Anterior cingulate cortex (tissue), 58 donors: ENCODE measurements at places on chromosomes 11 and 22.

DNA sequence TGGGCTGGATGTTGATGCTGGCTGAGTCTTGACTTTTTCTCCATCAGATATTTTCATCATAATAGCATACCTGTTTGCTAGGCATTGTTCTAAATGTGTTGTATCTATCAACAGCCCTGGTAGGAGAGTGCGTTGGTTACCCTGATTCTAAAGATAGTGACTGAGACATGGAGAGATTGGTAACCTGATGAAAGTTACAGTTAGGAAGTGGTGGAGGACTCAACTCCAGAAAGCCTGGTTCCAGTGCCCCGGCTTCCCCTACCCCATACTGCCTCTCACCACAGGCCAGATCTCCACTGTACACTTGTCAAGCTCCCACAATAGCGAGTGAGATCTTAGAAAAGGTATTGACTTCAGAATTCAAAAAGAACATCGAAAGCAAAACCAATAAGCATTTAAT, 22.8 kb upstream of the RELT start:
- no peak for DNase-seq

- DNase-seq, result no peak
These were observed 90.7 kb upstream of the OR4B1 start for GRCh38 chr11:48125866-48126265.

DNA sequence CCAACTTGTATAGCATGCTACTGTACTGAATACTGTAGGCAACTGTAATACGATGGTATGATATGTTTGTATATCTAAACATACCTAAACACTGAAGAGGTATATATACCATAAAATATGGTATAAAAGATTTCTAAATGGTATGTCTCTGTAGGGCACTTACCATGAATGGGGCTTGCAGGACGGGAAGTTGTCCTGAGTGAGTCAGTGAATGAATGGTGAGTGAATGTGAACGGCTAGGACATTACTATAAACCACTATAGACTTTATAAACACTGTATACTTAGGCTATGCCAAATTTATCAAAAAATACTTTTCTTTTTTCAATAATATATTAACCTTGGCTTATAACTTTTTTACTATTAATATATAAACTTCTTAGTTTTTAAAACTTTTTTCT, 66.8 kb downstream of the ZC3H12C start:
- DNase-seq, result no peak

DNA sequence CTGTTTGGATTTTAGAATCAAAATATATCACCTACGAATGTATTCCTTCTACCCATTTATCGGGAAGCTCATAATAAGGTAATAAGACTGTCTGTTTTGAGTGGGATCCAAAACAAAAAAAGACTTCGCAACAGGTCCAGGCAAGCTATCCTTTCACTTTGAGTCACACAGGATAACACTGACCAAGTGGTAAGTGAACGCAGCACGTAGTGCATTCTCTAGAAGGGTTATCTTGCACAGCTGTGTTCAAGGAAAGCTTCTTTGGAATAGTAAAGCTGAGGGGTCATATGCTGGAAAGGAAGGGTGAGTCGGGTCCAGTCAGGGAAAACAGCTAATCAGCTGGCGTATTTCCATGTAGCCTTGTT, 22.3 kb upstream of the NRGN start:
- DNase-seq, result no peak

- DNase-seq, result no peak
These were observed 481.2 kb upstream of the ARHGAP42 start for GRCh38 chr11:100205926-100206325.

GRCh38 chr22:37186228-37186996, 1.6 kb downstream of the C1QTNF6 start:
- DNase-seq, result no peak

GRCh38 chr11:15291885-15292284, 177.2 kb downstream of the INSC start:
- DNase-seq, result no peak

DNA sequence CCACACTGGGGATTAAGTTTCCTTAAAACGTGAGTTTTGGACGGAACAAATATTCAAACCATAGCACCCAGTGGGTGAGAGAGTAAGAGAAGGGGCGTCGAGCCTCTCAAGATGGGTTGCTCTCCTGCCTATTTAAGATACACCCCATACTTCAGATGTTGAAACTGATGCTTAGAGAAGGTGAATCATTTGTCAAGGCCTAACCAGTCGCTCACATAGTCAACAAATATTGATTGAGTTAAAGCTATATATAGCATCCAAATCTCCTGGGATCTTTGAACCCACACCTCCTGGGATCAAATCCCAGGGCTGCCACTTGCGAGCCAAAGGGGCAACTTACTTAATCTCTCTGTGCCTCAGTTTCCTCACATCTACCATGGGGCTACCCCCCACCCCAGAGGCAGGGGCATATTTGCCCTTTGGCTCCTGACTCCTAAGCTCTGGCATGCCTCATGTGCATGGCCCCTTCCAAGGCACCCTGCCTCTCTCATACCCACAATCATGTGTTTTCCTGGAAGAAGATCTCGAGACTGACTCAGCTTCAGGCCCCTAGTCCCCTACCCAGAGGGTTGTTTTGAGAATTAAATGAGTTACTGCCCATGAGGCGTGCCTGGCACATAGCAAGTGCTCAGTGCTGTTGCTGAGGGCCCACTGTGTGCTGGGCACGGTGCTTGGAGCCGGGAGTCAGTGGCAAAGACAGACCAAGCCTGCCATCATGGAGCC, 19.0 kb upstream of the PDGFB start:
- DNase-seq, result no peak

DNA sequence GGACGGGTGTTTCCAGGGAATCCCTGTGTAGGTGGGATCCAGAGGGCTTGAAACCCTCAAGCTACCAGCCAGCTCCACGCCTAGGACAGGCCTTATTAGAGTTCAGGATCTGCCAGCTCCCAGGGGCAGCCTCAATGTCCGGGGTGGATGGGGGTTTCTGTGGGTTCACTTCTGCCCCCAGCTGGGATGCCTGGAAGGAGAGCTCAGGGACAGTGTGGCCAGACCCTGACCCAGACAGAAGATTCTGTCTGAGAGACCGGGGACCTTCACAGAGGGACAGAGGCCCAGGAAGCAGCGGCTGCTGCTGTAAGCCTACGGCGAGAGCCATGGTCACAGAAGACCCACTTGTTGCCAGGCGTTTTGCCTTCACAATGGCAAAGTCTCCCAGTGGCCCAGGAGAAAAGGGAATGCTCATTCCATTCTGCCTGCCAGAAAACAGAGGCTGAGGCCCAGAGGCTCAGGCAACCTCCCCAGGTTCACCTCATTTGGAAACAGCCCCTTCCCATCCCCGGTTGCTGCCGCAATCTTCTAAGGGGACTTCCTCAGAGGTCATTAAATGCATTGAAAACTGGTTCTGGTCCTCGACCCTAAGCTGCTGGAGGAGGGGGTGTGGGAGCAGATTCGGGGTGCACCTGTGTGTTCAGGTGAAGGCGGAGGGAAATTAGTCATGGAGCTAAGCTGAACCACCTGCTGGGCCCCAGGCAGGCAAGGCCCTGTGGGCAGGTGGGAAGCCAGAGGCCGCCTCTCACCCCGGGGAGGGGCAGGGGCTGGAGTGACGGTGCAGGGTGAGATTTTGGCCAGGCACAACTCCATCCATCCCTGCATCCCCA, 4.9 kb upstream of the KRTAP5-6 start:
- no peak for DNase-seq

- peak; percentile 36 for DNase-seq
These were observed 11.7 kb downstream of the OSBPL5 start for GRCh38 chr11:3153291-3153861.

GRCh38 chr11:118691926-118692830, 12.7 kb upstream of the TREH start:
- no peak for DNase-seq

DNA sequence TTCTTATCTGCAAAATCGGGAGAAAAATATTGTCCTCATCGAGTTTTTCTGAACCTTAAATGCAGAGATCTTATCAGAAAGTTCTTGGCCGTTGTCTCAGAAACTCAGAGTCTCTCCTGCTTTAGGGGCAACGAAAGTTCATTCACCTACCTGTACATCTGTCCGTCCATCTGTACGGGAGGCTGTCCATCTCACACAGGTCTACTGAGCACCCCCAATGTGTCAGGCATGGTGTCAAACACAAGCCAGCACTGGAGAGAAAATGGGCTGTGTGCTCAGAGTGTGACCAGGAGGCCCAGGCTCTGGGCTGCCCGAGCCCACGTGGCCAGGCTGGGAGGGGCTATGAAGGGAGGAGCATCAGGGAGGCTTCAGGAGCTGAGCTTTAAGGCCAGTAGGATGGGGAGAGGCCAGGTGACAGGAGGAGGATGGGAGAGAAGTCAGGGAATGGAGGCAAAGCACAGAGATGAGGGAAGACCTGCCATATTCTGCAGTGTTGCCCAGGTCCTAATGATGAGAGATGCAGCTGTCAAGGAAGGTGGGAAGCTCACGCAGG, 62.4 kb upstream of the MYEOV start:
- DNase-seq, result no peak

GRCh38 chr11:4704790-4705334, 278 bp downstream of the MMP26 start:
- DNase-seq, result no peak

- DNase-seq, result no peak
These were observed 39.3 kb downstream of the PDGFB start for GRCh38 chr22:39205344-39206021.

DNA sequence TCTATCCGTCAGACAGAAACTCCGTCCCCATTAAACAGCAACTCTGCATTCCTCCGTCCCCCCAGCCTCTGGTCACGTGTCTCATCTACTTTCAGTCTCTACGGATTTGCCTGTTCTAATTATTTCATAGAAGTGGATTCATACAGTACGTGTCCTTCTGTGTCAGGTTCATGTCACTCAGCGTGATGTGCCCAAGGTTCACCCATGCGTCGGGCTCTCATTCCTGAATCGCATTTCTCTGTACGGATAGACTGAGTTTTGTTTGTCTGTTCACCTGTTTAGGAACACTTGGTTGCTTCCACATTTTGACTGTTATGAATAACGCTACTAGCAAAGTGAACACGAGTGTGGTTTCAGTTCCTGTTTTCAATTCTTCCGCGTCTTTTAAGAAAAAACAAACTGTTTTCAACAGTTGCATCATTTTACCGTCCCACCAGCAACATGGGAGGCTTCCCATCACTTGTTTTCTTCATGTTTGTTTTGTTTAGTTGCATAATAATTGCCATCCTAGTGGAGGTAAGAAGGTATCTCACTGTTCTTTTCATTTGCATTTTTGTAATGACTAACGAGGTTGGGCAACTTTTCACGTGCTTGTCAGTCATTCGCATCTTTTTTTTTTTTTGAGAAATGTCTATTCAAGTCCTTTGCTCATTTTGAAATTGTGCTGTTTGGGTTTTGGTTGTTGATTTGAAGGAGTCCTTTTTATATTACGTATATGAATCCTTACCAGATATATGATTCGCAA, 8.9 kb upstream of the NLRP6 start:
- DNase-seq, result no peak

GRCh38 chr22:27004434-27004833, 347.0 kb downstream of the MIAT start:
- no peak for DNase-seq

GRCh38 chr11:77783025-77783424, 37.5 kb downstream of the RSF1 start:
- DNase-seq, result no peak

DNA sequence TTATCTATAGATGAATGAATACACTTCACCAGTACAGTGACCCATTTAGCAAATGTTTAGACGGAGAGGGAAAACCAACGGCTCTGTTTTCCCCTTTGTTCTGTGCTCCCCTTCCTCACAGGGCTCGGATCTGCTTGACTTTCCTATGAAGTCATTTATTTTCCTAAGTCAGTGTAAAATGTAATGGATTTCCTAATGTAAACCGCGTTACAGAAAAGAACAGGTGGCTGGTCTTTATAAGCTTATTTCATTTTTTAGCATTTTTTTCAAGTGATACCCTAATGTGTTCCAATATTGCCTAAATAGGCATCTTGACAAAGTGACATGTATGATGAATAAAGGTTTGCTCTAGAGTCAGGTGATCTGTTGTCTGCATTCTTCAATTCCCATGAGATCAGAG, 207.5 kb downstream of the PGR start:
- DNase-seq, result no peak

GRCh38 chr22:43293655-43294392, 49.3 kb downstream of the SCUBE1 start:
- no peak for DNase-seq

- DNase-seq, result no peak
These were observed 15.4 kb upstream of the MYOD1 start for GRCh38 chr11:17703951-17704350.

DNA sequence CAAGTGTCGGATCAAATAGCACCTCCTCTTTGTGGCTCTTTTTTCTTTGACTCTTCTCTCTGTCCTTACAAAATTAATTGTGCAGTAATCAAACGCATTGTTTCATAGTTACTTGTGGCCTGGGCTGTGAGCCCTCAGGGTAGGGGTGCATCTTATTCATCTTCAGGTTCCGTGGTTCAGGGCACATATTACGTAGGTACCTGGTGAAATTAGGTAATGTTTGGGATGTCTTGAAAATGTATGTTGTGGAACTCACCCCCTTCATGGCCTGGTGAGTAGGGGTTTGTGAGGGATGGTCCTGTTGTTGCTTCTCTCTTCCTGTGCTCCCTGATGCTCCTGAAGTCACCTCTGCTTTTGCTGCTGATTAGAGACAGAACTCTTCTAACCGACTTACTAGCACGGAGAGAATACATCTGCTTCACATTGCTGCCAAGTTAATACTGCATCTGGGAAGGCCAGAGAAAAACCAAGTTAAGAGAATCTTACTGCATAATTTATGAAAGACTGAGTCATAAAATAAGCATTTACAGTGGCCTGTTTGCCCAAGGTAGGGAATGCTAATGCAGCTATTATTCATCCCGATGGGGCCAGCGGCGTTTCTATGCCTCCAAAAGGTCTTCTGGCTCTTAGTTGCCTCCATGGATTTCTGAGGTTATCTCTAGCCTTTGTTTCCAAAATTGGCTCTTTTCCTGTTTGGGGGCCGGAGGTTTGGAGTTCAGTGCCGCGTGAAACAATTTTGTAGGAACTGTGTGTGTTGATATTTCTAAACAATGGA, 66.9 kb downstream of the TBC1D22A start:
- DNase-seq, result no peak

GRCh38 chr11:64028398-64029115, 7.2 kb upstream of the FLRT1 start:
- DNase-seq, result peak; percentile 29

DNA sequence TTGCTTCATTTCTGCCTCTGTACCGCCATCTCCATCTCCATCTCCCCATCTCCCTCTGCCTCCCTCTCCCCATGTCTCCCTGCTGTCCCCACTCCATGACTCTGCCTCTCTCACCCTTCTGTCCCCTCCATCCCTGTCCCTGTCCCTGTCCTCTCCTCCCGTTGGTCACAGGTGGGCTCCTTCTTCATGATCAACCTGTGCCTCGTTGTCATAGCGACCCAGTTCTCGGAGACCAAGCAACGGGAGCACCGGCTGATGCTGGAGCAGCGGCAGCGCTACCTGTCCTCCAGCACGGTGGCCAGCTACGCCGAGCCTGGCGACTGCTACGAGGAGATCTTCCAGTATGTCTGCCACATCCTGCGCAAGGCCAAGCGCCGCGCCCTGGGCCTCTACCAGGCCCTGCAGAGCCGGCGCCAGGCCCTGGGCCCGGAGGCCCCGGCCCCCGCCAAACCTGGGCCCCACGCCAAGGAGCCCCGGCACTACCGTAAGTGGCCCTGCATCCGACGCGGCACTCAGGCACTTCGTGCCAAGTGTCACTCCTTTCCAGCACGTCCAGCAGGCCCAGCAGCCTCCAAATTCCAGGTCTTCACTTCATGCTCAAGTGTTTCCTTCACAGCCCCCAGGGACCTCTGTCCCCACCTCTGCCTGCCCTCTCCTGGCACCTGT, 76.0 kb downstream of the CACNA1I start:
- DNase-seq, result no peak
